NCI-H2029 treated with DMSO at 0.1 percent for 48 hours (cell line): ENCODE measurements at places on chromosomes 16 and 17.
A peak's percentile ranks its signal among the peaks of the same experiment; 100 is the strongest.

DNA sequence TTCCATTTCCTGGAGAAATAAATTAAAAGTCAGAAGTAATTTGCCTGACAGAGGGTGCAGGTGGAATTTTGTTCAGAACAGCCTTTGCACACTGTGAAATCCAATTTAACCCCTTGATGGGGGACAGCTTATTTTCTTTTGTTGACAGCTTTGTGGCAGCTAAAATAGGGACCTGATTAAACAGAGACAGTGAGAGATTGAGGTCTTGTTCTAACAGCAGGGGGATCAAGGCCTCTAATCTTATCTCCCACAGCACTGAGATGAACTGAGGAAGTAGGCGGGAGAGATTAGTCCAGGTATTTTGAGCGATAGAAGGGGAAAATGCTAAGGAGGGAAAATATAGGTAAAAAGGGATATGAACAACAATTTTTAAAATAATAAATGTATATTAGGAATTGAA is 1491.4 kb upstream of the GOT2 start:
- no peak for DNase-seq

DNA sequence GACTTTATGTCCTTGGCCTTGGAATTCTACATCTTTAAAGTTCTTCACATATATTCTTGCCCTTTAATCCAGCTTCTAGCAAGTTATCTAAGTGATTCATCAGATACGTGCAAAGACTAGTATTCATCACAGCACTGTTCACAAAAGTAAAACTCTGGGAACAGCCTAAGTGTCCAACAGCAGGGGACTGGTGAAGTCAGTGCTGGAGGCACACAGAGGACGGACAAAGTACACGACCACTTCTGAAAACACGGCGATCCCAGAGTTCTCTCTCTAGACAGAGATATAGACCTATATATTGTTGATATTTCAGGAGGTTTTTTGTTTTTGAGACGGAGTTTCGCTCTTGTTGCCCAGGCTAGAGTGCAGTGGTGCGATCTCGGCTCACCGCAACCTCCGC is 12.8 kb downstream of the CTRB1 start:
- no peak for DNase-seq

DNA sequence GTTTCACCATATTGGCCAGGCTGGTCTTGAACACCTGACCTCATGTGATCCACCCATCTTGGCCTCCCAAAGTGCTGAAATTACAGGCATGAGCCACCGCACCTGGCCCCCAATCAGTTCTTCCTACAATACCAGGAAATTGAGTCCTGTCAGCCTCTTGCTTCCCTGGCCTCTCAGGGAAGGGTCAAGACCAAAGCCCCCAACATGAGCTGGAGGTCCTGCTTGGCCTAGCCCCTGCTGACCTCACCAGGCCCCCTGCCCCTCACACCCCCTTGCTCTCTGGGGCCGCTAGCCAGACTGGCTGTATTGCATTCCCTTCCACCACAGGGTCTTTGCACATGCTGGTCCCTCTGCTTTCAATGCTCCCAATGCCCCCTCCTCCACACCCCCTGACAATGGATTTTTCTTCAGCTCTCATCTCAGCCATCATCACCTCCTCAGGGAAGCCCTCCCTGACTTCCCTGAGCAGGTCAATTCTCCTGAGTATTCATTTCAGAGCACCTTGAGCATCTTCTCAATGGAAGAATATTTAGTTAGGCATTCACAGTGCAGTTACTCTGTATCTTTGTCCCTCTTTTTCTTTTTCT is 24.1 kb downstream of the IGFBP4 start:
- no peak for DNase-seq

DNA sequence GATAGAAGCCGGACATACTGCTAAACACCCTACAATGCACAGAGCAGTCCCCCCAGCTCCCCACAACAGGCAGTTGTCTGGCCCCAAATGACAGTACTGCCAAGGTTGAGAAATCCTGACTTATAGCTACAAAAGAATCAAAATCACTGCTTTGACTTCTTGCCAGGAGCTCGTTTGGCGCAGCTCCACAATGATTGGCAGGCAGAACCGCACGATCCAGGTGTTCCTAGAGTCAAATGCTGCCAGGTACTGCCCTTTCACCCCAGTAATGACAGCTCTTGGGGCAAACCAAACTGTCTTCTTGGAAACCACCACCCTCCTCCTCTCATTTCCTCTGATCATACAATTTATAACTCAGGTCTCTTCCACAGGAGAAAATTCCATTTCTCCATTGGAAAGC is 2.2 kb upstream of the TMC5 start:
- peak; percentile 72 for DNase-seq

DNA sequence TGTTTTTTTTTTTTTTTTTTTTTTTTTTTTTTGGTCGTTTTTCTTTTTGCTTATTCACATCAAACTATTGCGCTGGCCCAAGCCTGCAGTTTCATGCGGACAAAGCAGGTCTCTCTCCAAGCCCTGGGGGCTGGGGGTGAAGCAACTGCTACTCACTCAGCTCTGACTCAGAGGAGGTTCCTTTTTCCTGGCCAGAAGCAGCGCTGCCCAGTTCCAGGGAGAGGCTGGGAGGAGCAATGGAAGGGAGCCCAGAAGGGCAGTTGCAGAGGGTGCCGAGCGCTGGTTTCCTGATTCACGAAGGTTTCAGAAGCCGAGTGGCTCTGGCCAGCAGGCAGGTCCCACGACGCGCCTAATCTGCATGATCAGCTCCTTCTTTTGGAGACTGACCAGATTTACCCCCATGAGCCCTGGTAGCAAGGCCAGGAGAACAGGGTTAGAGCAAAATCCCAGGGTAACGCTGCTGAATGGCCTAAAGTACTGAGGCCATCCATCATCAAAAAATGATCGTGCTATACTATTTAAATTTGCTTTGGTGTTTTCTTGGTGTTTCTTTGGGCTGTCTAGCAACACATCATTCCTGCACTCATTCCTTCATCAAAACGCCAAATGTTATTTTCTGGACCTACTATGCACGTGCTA is 144.7 kb upstream of the SOX9 start:
- DNase-seq, result no peak

- no peak for DNase-seq
Observed at GRCh38 chr17:16199093-16199492, 16.2 kb downstream of the NCOR1 start.

- no peak for DNase-seq
Observed at GRCh38 chr17:17849147-17849820, 12.5 kb upstream of the SREBF1 start.

GRCh38 chr16:17258077-17258599 is 212.6 kb downstream of the XYLT1 start:
- DNase-seq, result no peak

DNA sequence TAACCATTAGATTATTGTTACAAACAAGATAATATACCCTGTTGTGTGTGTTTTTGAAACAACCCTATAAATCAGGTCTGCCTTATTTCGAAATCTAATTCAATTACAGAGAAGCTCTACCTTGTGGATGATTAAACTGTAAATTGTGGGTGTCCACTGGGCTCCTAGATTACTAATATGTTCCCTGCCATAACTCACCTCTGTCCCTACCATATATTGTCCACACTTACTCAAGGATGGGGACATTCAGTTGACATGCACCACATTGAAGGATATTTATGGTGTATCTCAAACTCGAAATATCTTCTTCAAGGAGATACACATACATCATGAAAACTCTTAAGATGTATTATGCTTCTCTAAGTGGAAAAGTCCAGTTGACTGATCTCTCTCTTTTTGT is 617.6 kb upstream of the EEF2KMT start:
- no peak for DNase-seq

DNA sequence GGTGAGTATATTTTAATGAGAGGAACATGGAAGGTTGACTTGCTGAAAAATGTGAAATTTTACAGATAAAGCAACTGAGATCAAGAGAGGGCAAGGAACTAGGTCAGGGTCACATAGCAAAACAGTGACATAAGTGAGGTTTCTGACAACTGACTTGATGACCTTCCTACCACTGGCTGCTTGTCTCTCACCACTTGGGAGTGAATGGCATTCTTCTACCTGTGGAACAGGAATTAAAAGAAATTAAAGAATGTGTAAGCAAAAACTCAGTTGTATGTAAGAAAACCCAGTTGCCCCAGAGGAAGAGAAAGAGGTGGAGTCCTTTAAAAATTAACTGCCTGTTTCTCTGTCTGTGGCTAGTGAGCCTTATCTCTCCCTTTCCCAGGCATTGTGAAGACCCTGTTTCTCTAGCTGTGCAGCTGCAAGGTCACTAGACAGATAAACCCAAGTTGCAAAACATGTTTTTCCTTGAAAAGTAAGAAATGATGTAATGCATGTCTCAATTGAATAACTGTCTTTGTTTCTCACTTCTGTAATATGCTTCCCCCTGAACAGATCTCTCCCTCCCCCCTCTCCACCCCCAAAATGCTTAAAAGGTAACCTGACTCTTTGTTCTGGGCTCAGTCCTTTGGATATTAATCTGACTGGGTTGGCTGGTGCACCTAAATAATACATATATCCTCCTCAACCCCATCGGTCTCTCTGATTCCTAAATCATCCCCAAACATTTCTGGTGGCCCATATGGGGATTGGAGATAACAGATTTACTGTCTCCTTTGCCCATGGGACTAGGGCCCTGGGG is 23.4 kb downstream of the ACSM1 start:
- no peak for DNase-seq

GRCh38 chr17:35368081-35368830 is 5.2 kb downstream of the SLFN11 start:
- DNase-seq, result no peak
